Stimulated activated CD8-positive, alpha-beta memory T cell treated with anti-CD3 and anti-CD28 coated beads, Interleukin-7, amount 100 ng/mL, for 1 hour (primary cell): ENCODE measurements at places on chromosomes 16 and 17.

- DNase-seq = peak; percentile 17
Measured at GRCh38 chr17:32936894-32937500, 9.0 kb downstream of the TMEM98 start.

- DNase-seq = no peak
Measured at GRCh38 chr16:89685916-89686315, 573 bp upstream of the CDK10 start.

- DNase-seq = no peak
Measured at GRCh38 chr17:32912218-32912897, 15.6 kb upstream of the TMEM98 start.

GRCh38 chr17:15957608-15958307 is 12.8 kb downstream of the ADORA2B start:
- DNase-seq = no peak
